ENCODE measurements at places on chromosomes 1 and 21.

DNA sequence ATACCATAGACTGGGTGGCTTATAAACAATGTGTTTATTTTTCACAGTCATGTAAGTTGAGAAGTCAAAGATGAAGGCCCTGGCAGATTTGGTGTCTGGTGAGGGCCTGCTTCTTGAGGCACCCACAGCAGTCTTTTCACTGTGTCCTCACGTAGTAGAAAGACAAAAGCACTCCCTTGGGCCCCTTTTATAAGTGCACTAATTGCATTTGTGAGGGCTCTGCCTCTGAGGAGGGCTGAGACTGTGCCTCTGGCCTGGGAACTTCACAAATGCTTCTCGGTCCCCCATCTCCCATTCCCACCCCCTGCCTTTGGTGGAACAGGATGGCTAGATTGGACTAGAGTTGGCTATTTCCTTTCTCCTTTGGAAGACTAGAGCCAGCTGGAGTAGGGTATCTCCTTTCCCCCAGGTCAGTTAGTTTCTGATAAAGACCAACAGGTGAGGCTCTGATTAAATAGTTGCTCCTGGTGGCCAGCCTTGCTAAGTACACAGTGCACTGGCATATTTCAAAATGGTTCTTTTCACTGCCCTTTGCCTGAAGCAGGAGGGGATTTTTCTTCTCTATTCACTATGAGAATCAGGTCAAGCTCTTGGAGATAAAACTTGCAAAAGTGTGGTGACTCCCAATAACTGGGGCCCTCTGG, 82.9 kb downstream of the PLPPR4 start:
- no peak for DNase-seq

GRCh38 chr1:35557611-35558373, at the start of gene NCDN:
Gene NCDN (plus strand): TSS chr1:35557799. CDS start chr1:35558191, 392 bp downstream.
- peak; percentile 96 for DNase-seq

- DNase-seq = no peak
These were observed 6.0 kb downstream of the COLGALT2 start for GRCh38 chr1:184031409-184032107.

- DNase-seq = no peak
These were observed 91.2 kb downstream of the APP start for GRCh38 chr21:26079366-26079765.

DNA sequence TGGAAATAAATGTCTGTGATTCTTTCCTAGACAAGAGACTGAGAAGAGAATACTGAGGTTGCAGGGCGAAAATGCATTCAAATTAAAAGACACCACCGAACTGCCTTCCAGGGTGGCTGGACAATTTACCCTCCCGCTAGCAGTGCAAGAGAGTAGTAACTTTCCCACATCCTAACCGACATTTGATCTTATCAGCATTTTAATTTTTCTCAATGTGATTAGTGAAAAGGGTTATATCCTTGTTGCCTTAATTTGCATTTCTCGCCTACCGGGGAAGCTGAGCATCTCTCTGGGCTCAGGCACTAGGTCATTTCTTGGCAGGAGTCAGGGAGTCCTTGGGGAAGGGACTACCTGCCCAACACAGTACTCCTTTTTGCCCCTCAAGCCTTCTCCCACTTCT, 2.8 kb downstream of the TNFRSF8 start:
- no peak for DNase-seq

DNA sequence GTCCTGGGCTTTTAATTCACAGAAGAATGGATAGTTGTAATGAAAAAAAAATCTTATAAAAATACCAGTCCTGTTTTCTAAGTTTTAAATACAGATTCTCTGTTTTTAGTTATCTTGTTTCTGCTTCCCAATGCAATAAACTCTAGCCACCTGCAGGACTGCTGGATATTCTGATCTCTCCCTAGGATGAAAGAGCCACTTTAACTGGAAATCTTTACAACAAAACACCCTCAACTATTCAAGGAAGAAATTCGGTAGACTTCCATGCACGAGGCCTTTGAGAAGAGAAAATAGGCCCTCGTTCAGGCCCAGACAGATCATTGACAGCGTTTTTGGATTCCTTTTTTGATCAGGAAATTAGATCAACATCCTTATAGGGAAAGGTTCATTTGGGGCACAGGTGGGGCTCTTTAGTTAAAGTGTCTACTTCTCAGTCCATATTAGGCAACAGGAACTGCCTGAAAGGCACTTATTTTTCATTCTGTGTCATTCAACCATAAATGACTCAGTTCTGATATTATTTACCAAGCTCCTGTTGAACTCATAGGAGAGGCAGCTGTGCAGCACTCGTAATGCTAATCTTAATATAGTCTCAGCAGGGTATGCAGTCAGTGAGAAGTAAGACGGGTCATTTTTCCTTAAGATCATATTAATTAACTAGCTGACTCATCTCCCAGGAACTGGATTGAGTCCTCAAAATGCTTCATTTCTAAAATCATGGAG, 71.1 kb upstream of the ERRFI1 start:
- DNase-seq = peak; percentile 76

GRCh38 chr1:226656601-226657277, 82.3 kb downstream of the ITPKB start:
- DNase-seq = peak; percentile 74

GRCh38 chr1:56278061-56278460, 301.3 kb downstream of the PLPP3 start:
- DNase-seq = no peak

- DNase-seq = no peak
These were observed 10.1 kb upstream of the IL10RB start for GRCh38 chr21:33256019-33256418.

- DNase-seq = no peak
These were observed 2.1 kb downstream of the SH3BGRL3 start for GRCh38 chr1:26281971-26282370.

Measured in amniotic stem cell (primary cell).